ENCODE measurements at places on chromosomes 4 and X.

DNA sequence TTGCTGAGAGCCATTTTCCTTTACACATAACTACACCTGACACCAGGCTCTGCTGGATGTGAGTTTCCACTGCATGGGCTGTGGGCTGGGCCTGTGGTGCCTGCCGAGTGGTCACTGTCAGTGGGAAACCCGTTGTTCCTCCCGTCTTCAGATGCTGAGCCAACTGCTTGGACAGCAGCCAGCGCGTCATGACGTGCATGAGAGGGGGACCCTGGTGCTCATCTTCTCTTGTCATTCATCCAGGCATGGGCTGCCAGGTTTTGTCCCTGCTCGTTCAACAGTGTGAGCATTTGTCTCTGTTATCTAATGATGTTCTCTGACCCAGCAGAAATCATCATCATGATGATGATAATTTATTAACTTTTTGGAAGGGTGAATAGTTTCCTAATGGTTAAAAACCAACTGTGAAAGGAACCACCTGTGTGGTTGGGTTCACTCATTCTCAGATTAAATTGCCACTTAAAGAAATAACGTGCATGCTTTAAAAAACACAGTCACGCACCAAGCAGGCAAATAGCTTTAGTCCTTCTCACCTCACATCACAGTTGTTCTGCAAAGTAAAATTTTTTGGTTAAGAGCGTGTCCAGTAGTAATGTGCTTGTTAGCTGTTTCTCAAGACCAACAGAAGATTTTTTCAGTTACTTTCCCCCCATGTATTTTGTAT lies 19.9 kb upstream of the CLDN34 start:
- no peak for DNase-seq

GRCh38 chrX:14698790-14699189 lies 169.5 kb downstream of the GLRA2 start:
- no peak for DNase-seq

DNA sequence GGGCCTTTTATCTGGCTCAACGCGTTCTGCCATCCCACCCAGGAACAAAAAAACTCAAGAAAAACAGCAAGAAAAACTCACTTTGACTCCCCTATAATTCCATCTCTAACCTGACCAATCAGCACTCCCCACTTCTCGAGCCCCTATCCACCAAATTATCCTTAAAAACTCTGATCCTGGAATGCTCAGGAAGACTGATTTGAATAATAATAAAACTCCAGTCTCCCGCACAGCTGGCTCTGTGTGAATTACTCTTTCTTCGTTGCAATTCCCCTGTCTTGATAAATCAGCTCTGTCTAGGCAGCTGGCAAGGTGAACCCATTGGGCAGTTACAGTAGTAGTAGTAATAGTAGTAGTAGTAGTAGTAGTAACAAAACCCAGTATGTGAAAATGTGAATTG lies 165.7 kb upstream of the CASK start:
- no peak for DNase-seq

- no peak for DNase-seq
Observed at GRCh38 chrX:41703574-41704029, 14.8 kb downstream of the GPR34 start.

- no peak for DNase-seq
Observed at GRCh38 chr4:1975880-1976279, 32.9 kb downstream of the NELFA start.

- no peak for DNase-seq
Observed at GRCh38 chrX:63250253-63250868, 100.8 kb downstream of the SPIN4 start.

DNA sequence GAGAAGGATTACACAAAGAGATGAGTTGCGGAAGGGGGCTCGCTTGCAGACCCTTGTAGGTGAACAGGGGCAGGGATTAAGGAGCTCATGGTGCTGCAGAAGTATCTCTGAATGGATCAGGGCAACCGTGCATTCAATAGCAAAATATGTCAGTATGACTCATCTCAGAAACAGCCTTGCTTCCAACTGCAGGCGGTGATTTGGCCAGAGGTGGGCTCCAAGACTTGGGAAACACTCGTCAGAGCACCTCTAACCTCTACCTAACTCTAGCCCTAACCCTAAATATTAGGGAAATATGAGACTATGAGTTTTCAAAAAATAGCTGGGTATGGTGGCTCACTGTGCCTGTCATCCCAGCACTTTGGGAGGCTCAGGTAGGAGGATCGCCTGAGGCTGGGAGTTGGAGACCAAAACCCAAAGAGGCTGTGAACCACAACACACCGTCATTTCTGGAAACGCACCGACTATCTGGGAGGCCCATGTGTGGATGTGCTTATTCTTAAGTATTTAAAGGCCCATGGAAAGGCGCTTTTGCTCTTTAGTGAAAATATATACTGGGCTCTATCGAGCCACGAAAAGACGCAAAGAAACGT lies 102.6 kb downstream of the DHRSX start:
- no peak for DNase-seq

GRCh38 chr4:7855731-7856130 lies 83.9 kb downstream of the AFAP1 start:
- DNase-seq = no peak

GRCh38 chrX:28550331-28550872 lies 36.8 kb upstream of the IL1RAPL1 start:
- DNase-seq = no peak

- DNase-seq = no peak
Observed at GRCh38 chrX:50402886-50403285, 67.7 kb downstream of the DGKK start.

GRCh38 chrX:118225711-118226428 lies 109.3 kb upstream of the KLHL13 start:
- DNase-seq = no peak

- DNase-seq = no peak
Observed at GRCh38 chr4:31784558-31784957, 1064.4 kb downstream of the PCDH7 start.

DNA sequence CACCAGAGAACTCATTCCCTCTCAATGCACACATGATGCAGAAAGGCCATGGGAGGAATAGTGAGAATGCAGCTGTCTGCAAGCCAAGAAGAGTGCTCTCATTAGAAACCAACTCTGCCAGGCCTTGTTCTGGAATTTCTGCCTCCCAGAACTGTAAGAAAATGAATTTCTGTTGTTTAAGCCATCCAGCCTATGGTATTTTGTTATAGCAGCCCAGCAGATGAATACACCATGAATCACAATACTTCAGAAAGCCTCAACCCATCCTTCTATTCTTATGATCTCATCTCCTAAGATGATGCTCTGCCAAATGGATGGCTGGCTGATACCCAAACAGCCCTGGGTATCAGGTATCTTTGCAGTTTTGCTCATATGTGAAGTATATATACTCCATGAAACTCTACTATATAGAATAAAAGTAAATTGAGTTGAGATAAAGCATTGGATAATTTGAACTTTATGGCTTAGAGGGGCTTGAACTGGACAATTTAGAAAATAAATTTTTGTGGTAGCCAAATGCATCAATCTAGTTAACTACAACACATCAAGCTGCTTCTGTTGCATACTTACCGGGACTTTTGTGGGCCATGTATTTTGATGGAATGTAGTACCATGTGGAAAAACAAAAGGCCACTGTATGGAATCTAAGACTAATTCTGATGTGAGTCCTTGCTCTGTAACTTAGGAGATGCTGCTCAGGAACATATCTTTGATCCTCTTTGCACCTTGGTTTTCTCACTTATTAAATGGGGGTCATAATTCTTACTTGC lies 245.9 kb downstream of the HS3ST1 start:
- DNase-seq = no peak

- no peak for DNase-seq
Observed at GRCh38 chr4:184409911-184410692, 64.2 kb downstream of the IRF2 start.

GRCh38 chr4:15215109-15215508 lies 212.7 kb upstream of the C1QTNF7 start:
- no peak for DNase-seq

- no peak for DNase-seq
Observed at GRCh38 chrX:54194982-54195588, 12.0 kb upstream of the FAM120C start.

DNA sequence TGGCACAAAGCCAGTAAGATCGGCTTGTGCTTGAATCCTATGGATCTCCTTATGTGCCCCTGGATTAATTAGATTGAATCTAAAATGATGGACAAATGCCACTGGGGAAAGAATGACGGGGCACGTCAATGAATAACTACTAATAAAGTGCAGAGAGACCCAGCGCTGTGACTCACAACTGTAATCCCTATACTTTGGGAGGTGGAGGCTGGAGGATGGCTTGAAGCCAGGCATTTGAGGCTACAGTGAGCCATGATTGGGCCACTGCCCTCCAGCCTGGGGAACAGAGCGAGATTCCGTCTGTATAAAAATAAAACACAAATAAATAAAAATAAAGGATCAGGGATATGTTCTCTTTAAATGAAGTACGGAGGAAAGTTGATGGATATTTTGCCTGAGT lies 179.4 kb downstream of the DCHS2 start:
- DNase-seq = no peak

DNA sequence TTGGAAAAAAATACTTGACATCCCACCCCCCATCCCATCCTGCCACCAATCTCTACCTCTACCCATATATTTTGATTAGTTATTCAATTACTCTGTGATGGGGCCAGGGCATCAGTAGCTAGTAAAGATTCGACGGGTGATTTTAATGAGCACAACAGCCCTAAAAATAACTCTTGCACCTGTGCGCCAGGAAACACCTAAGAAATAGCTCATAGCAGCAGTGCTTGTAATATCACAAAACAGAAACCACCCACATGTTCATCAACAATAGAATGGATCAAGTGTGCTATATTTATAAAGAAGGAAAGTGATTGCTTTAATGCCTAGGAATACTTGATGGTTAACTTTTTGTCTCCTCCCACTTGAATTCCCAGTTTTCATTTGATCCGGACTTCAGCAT lies 225.6 kb upstream of the LCORL start:
- no peak for DNase-seq

GRCh38 chr4:4614925-4615678 lies 73.3 kb upstream of the STX18 start:
- DNase-seq = peak; percentile 36

- DNase-seq = no peak
Observed at GRCh38 chr4:123444290-123444731, 47.7 kb downstream of the SPRY1 start.

DNA sequence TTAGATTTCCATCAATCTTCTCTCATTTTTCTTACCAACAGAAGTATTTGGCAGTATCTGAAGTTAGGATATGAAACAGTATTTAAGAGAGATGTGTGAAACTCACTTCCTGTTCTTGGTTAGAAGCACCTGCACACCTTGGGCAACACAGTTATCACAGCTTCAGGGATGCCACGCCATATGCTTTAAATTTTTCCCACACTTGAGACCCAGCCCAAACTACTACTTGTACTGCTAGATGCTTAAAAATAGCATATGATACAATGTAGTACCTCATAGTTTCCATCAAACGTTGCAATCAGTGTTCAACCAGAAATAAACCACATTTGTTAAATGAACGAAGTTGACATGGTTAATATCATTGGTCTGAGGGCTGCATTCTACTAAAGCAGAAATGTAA lies 725.1 kb upstream of the FRG1 start:
- no peak for DNase-seq

DNA sequence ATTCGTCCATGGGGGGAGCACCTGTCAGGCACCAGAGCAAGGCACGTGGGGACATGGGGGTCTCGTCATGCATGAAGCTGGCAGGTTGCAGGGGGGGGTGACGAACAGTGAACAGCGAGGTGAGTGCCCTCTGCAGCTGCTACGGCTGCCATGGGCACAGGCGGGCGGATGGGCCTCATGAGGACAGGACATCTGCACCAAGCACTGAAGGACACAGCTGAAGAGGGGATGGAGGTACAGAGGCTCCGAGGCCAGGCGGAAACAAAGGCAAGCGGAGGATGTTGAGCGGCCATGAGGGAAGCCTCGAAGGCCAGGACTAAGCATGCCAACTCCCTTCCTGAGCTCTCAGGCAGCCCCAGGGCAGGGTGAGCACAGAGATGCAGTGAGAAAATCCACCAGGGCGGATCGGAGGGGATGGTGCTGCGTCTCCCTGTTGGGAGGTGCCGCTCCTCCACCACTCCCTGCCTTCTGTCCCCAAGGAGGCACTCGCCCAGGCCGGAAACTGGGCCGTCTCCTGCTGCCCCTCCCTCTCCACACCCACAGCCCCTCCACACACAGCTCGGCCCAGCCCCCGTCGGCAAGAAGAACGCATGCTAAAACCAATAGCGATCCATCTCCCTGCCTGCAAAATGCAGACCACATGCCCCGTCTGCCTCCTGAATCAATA lies 24.6 kb downstream of the ABLIM2 start:
- DNase-seq = no peak

GRCh38 chr4:1041147-1041935 lies 29.9 kb downstream of the FGFRL1 start:
- DNase-seq = no peak

GRCh38 chrX:34521563-34521962 lies 135.5 kb downstream of the TMEM47 start:
- DNase-seq = no peak

- no peak for DNase-seq
Observed at GRCh38 chr4:6263526-6264224, 6.0 kb upstream of the WFS1 start.

DNA sequence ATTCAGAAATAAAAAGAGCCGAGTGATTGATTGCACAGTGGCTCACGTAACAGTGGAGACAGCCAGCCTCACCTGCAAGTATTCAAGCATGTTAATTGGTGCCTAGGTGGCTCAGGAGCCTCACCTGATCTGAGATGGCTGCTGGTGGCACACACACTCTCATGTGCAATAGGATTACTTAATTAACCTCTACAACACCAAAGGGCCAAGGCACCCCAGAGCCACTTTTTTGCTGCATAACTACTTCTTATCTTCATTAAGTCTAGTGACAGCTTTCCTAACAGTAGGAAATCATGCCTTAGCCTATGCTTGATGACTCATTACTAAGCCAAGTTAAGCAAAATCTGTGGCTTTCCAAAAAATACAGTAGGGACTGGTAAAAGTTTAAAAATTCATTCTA lies 117.3 kb upstream of the NOCT start:
- DNase-seq = no peak

- DNase-seq = no peak
Observed at GRCh38 chr4:153912301-153912700, 123.4 kb upstream of the SFRP2 start.

GRCh38 chr4:156053174-156053573 lies 99.5 kb upstream of the CTSO start:
- no peak for DNase-seq

DNA sequence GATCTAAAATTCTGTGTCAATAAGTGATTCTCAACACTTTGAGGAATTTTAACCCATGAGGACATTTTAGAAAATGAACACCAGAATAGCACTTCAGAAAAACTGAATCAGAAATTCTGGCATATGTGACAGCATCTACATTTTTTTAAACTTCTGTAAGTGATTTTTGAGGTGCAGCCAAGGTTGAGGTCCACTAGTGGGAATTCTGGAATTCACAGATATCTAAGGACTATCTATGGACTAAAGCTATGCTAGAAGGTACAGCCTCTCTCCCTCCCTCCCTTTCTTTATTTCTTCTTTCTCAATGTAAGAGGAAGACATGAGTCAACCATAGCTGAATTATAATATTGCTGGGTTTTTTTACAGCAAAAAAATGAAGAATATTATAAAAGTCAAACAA lies 508.2 kb upstream of the ATOH1 start:
- DNase-seq = no peak

GRCh38 chrX:126719208-126719607 lies 100.3 kb upstream of the PRR32 start:
- no peak for DNase-seq

- DNase-seq = no peak
Observed at GRCh38 chr4:122621016-122621507, at the start of gene IL21. Gene IL21 (minus strand): TSS chr4:122621066. CDS start chr4:122621011, 55 bp downstream.
